ENCODE measurements at places on chromosomes 2 and 18.

DNA sequence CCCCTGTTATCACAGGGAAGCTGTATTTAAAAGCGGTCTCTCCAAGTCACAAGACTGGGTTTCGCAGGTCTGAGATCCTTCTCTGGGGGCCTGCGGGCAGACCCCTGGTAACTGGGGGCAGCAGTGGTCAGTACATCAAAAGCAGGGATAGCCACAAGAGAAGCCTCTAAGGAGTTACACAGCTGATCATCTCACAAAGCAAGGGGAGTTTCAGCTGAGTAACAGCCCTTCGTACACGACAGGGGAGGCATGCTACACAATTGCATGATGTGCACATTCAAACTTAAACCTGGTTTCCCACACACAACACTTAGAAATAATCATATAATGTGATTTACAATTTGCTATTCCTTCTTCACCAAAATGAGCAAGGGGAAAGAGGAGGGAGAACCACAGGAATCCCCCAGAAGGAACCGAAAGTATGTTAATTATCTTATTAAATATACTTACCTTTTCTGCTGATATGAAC, 87.5 kb downstream of the TMEM131 start:
- DNase-seq = no peak

GRCh38 chr18:14928396-14928795, 180.4 kb downstream of the ANKRD30B start:
- no peak for DNase-seq

GRCh38 chr2:159129269-159129668, 157.2 kb downstream of the WDSUB1 start:
- no peak for DNase-seq

DNA sequence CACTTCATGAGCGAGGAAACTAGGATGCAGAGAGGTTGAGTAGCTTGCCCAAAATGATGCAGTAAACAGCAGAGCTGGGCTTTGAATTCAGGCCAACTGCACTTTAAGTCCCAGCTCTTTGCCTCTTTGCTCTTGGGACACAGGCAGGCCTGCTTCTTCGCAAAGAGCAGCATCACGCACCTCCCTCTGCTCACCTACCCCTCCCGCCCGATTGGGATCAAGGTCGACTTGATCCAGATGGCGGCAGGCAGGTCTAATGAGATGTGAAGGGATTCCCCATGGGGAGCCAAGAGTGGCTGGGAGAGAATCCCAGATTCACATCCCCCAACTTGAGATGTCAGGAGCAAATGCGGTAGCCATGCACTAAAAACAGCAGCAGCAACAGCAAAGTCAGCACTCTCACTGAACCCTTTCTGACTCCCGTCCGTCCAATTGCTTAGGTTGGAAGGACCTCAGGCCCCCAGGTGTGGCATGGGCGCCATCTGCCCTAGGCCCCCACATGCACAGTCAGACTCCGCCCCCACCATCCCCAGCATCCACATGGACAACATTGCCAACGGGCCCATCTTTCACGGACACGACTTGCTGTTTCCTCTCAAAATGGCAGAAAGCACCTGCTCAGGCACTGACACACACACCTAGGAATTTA, 84.3 kb upstream of the MAP4K4 start:
- no peak for DNase-seq

DNA sequence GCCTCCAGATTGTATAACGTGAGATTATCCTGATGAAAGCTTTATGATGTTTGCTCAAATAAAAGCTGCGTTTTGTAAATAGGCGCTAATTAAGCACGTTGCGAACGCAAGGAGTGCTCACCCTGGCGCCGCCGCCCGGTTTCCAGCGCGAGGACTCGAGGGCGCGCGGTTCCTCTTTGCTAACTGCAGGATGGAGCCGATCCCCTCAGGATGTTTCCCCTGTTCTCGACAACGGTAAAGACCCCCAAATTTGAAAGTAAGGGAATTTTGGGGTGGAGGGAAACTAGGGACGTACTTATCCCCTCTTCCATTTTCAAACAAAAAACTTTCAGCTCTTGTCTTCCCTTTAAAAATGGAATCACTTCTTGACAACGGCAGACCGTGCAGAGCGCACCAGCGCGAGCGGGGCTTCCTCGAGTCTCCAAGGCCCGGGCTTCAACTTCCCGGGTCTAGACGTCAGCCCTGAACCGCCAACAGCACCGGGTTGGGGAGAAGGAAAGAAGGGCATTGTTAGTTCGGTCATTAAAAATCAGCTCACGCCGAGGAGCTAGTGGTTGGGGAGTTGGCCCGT, 1.1 kb upstream of the GBX2 start:
- DNase-seq = no peak

GRCh38 chr2:135829378-135830135, 7.4 kb downstream of the LCT start:
- peak; percentile 32 for DNase-seq

DNA sequence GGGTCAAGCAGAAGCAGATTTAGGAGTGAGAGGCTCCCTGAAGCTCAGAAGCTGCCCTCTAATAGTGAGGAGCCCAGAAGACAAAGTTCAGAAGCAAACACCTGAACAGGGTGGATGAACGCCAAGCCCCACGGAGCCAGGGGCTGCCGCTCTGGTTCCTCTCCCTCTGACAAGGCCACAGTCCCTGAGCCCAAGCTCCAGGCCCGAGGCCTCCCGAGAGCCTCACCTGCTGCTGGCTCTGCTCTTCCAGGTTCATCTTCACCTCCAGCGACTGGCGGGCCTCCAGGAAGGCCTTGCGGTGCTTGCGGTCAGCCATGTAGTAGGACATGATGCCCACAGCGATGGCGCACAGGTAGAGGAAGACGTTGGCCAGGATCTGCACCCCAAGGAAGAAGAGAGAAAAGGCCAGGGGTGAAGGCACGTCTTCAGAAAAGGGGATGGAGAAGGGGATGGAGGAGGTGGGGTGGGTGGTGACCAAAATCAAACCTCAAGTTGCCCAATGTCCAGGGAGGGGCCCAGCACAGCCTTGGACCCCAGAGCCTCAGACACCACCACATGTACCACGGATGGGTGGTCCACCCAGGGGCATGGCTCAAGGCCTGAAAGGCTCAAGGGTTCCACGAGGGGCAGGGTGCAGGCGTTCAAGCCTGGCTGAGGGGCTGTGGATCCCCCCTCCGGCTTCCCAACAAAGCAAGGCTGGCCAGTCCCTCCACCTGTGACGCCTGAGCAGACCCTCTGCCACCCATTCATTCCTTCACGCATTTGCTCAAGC, 47.5 kb downstream of the ADCY3 start:
- no peak for DNase-seq

GRCh38 chr2:229666811-229667210, 47.5 kb downstream of the DNER start:
- DNase-seq = no peak

DNA sequence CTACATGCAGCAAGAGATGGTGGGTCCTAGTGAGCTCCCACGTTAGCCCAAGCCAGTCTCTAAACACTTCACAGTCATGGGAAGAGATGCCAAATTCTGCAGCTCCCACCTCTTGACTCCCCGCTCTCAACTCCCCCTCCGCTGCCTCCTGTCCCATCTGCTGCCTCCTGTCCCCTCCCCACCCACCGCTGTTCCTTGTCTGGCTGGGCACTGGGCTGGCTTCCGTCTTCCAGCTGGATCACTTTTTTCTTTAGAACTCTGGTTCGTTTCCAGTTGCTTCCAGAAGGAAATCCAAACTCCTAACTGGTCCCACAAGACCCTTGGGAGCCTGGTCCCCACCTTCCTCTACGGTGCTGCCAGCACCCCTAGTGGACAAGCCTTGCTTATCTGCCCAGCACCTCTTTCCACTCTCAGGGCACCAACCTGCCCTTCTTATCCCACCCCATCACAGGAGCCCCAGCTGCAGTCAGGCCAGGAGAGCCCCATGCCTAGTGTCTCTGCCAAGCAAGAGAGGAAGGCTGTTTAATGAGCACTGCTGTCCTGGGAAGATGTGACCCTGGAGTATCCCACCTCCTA, 12.1 kb upstream of the TWIST2 start:
- DNase-seq = no peak

- no peak for DNase-seq
Observed at GRCh38 chr18:42182728-42183700, 228.0 kb downstream of the PIK3C3 start.

DNA sequence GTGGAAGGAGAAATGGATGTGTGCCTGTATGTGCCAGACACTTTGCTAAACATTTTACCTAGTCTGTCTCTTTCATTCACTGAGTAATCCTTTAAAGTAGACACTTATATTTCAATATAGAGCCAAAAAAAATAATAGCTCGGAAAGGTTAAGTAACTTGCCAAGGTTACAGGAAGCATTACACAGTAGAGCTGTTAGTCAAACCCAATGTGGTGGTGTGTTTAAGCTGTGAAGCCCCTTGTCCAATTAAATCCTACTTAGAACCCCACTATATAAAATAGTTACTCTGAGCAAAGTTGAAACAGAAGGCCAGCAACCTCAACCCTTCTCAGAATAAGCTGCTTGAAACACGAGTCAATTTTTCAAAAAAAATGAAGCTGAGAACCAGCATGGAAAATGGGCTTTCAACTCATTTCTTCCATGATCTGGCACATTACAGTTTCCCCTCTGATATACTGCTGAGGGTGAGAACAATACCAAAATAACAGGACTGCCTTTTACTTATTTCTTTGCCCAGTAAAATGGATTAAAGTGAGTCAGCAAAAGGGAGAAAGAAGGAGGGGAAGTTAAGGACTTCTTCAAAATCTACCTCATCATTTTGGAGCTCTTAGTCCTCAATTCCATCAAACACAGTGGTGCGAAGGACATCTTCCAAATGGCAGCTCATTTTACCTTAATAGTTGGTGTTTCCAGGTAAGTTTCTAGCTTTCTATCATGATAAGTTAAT, 7.9 kb downstream of the RDH14 start:
- DNase-seq = no peak

GRCh38 chr2:50291610-50292009, 740.3 kb downstream of the NRXN1 start:
- no peak for DNase-seq

DNA sequence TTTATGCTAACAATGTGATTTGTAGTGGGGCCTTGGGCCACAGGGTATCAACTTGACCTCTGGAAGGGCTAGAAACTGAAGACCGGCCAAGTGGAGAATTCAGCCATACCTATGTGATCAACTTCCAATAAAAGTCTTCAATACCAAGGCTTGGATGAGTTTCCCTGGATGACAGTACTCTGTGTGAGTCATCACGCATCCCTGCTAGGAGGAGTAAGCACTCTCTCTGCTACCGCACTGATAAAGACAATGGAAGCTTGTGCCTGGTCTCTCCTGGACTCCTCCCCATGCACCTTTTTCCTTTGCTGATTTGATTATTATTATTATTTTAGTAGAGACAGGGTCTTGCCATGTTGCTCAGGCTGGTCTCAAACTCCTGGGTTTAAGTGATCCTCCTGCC, 58.1 kb downstream of the SKA1 start:
- no peak for DNase-seq

GRCh38 chr2:121570036-121570666, 39.5 kb downstream of the RNU4ATAC start:
- DNase-seq = no peak

GRCh38 chr2:33137331-33137730, 190.6 kb downstream of the LTBP1 start:
- DNase-seq = no peak

GRCh38 chr2:182072861-182073260, 87.2 kb downstream of the PPP1R1C start:
- DNase-seq = no peak

- DNase-seq = no peak
Observed at GRCh38 chr2:180446492-180446891, 439.4 kb upstream of the CWC22 start.

GRCh38 chr18:26703170-26703930, 155.0 kb upstream of the KCTD1 start:
- no peak for DNase-seq
